Cerebellum (tissue), 4 donors: ENCODE measurements at places on chromosomes 4 and X. TPM values are rescaled to one million over a fixed set of nuclear protein-coding genes. Genes with fewer than 3 reads are reported as not detected.

GRCh38 chr4:94214703-94215319 lies 7.1 kb downstream of the SMARCAD1 start:
- DNase-seq: no peak

DNA sequence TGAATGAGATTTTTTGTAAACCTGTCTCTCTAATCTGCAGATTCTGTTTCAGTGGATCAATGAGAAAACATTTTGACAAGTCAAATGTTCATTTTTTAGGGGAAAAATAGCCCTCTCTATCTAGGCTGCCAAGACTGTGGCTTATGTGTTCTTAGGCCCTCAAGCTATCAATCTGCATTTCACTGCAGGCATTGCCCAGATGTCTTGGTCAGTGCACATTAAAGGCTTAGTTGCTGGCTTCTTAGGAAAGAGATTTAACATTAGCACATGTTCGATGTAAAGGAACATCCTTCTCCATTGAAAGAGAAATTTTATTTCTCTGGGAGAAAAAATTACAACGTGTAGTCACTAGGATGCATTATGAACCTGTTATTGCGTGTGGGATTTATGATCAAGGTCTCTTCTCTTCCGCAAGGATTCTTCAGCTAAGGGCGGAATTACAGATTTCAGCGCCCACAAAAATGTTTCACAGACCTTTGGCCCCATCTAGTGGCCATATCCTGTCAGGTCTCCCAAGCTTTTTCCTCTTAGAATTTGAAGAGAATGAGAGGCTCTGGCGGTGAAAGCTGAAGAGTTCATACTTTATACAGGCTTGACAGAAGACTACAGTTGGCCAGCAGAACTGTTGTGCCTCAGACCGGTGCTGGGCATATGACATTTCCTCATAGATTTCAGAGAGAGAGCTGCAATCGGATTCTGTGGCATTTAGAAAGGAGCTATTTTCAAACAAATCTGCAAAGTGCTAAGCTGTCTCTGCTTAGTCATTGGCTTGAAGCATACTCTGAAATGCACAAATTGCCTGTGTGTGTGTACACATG lies 144.6 kb upstream of the NOCT start:
- DNase-seq: peak; percentile 68

DNA sequence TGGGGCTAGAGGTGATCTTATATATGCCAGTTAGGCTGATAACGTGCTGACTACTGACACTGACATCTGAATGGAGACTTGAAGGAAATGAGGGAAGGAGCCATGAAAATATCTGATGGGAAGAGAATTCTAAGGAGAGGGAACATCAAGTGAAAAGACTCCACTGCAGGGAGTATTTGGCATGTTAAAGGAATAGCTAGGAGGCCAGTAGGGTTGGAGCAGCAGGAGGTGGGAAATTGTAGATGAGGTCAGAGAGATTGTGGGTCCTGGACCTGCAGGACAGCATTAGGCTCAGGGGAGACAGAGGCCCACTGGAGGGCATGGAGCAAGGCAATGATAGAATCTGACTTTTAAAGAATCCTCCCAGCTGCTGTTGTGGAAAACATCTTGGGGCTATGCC lies 55.8 kb upstream of the NSUN7 start:
- no peak for DNase-seq

GRCh38 chr4:174794543-174795094 lies 34.4 kb downstream of the GLRA3 start:
- no peak for DNase-seq

DNA sequence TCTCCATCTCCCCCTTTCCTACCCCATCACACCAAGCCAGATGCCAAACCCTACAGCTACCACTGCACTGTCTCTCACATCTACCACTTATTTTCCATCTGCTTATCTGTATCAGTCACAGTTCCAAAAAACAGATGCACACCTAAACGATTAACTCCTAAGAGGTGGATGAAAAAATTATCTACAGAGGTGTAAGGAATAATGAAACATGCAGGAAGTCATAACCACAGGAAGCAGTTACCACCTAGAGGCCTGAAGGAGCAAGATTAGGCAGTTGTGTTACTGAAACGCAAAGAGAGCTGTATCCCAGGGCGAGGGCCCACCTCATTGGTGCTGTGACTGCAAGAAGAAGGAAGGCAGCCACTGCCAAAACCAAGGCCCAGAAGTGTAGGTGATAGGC lies 87.8 kb upstream of the FAM241A start:
- DNase-seq: no peak

GRCh38 chrX:22433292-22434070 lies 160.8 kb downstream of the CBLL2 start:
- DNase-seq: no peak

- DNase-seq: no peak
Measured at GRCh38 chr4:176566769-176567168, 226.0 kb downstream of the VEGFC start.

DNA sequence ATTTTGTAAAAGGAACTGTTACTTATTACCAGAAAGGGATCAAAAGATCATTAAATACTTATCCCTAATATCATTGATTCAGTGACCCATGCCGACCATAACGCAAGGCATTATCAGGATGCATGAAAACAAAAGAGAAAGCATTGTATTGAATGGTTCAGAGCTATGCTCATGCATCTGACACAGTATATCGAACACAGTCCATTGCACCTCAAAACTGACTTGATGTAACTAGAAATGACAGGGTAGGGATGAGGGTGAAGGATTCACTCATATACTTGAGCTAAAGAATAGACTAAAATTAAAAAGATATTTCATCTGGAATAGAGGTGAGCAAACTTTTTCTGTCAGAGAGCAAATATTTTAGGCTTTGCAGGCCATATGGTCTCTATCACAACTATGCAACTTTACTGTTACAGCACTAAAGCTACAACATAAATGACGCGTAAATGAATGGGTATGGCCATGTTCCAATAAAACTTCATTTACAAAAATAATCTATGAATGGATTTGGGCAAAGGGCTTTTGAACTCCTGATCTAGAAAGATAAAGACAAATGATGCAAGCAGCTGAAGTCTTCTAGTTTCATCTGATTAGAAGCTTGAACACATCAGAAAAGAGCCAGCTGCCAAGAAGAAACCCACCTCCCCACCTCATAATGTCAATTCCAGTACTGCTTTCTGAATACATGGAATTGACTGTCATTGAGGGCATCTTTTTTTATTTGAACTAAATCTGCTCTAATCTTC lies 12.9 kb upstream of the SPP1 start:
- DNase-seq: no peak

GRCh38 chrX:152405561-152405960 lies 45.6 kb downstream of the GABRA3 start:
- DNase-seq: no peak

DNA sequence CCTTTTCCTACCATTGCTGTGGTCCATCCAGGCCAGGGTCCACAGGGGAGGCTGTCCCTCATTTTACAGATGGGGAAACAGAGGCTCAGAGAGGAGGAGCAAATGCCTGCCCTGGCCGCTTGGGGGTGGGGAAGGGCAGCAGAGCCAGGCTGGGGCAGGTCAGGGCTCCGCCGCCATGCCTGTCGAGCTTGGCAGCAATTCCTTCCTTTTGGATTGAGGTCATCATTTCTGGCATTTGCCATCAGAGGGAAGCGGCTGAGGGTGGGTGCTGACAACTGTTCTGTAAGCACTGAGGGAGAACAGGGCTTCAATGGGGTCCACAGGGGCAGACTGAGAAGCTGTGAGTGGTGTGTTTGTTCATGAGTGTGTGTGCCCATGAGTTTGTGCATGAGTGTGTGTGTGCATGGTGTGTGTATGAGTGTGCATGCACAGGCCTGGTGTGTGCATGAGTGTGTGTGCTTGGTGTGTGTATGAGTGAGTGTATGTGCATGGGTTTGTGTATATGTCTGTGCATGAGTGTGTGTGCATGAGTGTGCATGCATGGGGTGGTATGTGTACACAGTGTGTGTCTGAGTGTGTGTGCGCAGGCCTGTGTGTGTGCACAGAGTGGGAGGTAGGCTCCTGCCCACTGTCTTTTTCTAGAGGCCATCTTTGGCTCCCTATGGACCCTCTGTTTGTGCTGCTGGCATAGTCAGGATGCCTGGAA lies 115.2 kb downstream of the SORCS2 start:
- no peak for DNase-seq

- peak; percentile 5 for DNase-seq
Measured at GRCh38 chrX:135697601-135698000, 15.8 kb upstream of the CT45A1 start.

DNA sequence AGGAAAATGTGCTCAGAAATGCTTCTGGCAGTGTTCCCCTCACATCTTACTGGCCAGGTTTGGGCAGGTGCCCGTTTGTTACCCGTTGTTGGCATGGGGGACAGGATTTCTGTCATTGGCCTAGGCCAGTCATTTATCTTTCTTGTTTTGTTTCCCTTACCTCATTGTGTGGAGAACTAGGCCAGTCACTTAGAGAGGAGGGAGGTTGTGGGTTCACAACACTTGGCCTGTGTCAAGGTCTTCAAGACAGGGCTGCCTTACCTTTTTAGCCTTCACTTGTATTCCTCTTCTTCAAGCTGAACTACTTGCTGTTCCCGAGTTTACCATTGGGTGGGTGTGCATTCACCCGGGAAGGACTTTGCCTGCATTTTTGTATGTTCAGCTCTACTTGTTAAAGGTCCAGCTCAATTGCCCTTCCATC lies 17.7 kb downstream of the SNX25 start:
- peak; percentile 74 for DNase-seq

- DNase-seq: no peak
Measured at GRCh38 chr4:69546134-69546765, 50.5 kb upstream of the UGT2B4 start.

- no peak for DNase-seq
Measured at GRCh38 chr4:80183250-80184052, 13.9 kb upstream of the PRDM8 start.

GRCh38 chrX:22095286-22095685 lies 63.2 kb downstream of the PHEX start:
- DNase-seq: no peak

GRCh38 chr4:125719987-125720386 lies 405.2 kb downstream of the FAT4 start:
- no peak for DNase-seq

DNA sequence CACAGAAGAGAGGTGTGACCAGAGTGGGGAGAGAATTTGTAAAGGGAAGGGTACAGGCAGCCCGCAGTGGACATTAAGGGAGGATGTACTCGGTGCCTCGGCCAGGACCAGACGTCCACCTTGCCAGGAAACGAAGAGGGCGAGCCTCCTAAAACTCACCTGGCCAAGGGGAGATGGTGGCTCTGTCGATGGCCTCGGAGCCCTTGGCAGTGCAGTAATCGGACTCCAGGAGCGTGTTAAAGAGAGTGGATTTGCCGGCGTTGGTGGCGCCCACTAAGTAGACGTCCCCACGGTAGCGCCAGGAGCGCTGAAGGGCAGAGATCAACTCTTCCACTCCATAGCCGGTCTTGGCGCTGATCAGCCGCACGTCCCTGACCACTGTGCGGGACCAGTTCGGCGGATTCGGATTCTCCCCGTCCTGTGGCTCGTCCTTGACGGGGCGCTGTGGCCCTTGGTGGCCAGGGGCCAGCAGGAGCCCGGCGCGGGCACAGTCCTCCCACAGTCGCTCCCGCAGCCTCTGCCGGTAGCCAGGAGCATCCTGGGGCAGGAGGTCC lies 1.0 kb downstream of the NOA1 start:
- DNase-seq: no peak

GRCh38 chrX:129522184-129523078 lies 859 bp downstream of the SMARCA1 start:
- DNase-seq: peak; percentile 53

GRCh38 chr4:183096276-183096965 lies 2.6 kb upstream of the WWC2 start:
- DNase-seq: no peak

DNA sequence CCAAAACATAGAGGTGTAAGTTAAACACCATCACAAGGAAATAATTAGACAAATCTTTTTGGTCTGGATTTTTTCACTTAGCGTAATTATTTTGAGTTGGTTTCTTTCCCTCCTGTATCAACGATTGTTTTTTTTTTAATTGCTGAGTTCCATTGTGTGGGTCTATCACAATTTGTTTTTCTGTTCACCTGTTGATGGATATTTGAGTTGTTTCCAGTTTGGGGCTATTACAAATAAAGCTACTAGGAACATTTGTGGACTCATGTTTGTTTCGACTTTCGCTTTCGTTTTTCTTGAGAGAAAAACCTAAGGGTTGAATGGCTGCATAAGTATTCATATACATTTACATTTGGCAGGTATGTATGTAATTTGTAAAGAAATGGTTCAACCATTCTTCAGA lies 20.4 kb upstream of the FBXW7 start:
- DNase-seq: no peak

GRCh38 chrX:126580877-126581276 lies 28.3 kb upstream of the DCAF12L1 start:
- no peak for DNase-seq

- no peak for DNase-seq
Measured at GRCh38 chrX:19019996-19020395, 36.1 kb upstream of the PHKA2 start.

Gene PRRG3
- total RNA-seq: 6.5 TPM

Gene CXXC4
- total RNA-seq: 14.8 TPM

Gene DLG3
- total RNA-seq: 41.2 TPM

Gene CT83
- total RNA-seq: not detected

Gene NXF2B
- total RNA-seq: 0.36 TPM

Gene FDCSP
- total RNA-seq: not detected

Gene MTMR8
- 6.4 TPM for total RNA-seq

Gene NEXMIF
- 32.1 TPM for total RNA-seq

Gene CLIC2
- total RNA-seq: 3.1 TPM

Gene TBC1D1
- 95.9 TPM for total RNA-seq

Gene TRPC3
- total RNA-seq: 88.6 TPM

Gene CT47C1
- not detected for total RNA-seq

Gene POLN
- total RNA-seq: 4.5 TPM

Gene JADE1
- 33.5 TPM for total RNA-seq
